Stimulated activated CD8-positive, alpha-beta memory T cell treated with anti-CD3 and anti-CD28 coated beads, Interleukin-4, amount 100 ng/mL, for 4 hours (primary cell): ENCODE measurements at places on chromosomes 2 and 18.

DNA sequence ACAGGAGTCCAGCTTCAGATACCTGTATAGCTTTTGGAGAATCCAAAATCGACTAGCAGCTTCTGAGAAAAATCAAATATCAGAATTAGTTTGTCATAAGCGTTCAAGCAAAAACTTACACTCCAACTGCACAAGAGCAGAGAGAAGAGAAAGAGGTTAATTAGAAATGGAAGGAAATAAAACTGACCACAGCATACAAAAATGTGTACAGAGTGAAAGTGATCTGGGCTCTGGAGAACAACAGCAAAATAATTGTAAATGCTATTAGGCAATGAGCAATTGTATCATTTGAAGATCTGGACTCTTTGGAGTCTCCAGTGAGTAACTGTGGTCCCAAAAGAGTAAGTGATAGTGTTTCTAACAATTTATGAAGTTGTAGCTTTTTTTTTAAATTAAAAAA is 867.3 kb downstream of the TRIB2 start:
- no peak for DNase-seq

GRCh38 chr2:19000776-19001175 is 357.6 kb downstream of the OSR1 start:
- DNase-seq: no peak

DNA sequence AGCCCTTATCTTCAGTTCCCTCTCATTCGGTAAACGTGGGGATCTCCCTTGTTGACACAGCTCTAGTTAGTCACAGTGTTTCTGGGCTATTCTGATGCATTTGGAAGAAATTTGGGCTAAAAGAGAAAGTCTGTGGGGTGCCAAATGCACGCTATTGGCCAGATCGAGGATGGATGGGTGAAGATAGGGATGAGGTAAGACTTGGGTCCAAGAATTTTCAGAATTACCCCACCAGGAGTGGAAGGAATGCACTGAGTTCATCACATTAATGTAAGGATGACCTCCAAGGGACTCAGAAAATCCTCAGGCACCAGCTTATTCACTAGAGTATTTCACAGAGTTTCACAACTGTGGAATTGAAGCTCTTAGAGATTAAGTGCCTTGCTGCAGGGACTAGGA is 49.3 kb downstream of the NRP2 start:
- no peak for DNase-seq

- no peak for DNase-seq
Observed at GRCh38 chr2:219844401-219845091, 217.1 kb downstream of the SLC4A3 start.

GRCh38 chr2:39534095-39534711 is 97.1 kb upstream of the MAP4K3 start:
- DNase-seq: no peak

GRCh38 chr2:83055376-83056010 is 1403.6 kb downstream of the SUCLG1 start:
- no peak for DNase-seq

DNA sequence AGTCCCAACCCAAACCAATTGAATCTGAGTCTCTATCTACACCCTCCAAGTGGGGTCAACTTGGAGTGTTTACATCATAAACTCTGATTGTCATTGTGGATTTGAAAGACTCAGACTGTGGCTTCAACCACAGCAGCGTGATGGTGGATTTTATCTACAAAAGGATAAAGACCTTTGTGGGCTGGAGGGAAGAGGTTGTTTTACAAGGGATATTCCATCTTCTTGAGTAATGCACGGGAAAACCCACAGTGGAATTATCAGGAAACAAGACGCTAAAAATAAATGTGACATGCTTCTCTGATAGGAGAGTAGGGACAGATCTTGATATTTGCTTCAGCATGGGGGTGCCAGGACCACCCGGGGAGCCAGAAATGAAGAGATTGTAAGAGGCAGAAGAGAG is 93.5 kb downstream of the LPIN1 start:
- no peak for DNase-seq

GRCh38 chr2:228615496-228615895 is 434.0 kb upstream of the SPHKAP start:
- DNase-seq: no peak

- DNase-seq: no peak
Observed at GRCh38 chr18:39481281-39481680, 1915.7 kb upstream of the CELF4 start.

DNA sequence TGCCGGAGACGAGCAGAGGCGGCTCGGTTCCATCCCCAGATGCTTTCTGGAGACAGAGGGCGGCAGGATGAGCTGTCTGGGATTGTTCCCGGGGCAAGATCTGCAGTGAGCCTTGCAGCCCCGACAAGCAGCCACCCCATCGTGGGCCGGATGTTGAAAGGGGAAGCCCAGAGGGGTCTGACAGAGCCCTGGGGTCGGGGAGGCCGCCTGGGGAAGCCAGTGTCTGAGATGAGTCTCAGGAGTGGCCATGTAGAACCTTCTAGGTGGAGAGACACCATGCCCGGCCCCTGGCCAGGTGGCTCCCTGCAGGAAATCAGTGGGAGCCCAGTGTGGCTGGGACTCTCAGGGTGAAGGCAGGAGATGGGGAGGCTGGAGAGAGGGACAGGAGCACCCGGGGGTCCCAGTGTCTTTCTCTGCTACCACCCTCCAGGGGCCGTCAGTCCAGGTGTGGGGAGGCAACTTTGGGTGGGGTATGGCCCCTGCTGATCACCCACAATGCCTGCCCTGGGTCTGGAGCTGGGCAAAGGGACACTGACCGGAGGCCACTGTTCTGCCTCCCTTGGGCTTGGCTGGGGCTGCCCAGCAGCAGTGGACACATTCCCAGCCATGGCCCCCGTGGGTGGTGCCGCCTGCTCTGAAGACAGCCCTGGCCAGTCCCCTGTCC is 128.3 kb upstream of the HS6ST1 start:
- DNase-seq: no peak

- DNase-seq: no peak
Observed at GRCh38 chr18:501406-501714, 859 bp upstream of the COLEC12 start.

DNA sequence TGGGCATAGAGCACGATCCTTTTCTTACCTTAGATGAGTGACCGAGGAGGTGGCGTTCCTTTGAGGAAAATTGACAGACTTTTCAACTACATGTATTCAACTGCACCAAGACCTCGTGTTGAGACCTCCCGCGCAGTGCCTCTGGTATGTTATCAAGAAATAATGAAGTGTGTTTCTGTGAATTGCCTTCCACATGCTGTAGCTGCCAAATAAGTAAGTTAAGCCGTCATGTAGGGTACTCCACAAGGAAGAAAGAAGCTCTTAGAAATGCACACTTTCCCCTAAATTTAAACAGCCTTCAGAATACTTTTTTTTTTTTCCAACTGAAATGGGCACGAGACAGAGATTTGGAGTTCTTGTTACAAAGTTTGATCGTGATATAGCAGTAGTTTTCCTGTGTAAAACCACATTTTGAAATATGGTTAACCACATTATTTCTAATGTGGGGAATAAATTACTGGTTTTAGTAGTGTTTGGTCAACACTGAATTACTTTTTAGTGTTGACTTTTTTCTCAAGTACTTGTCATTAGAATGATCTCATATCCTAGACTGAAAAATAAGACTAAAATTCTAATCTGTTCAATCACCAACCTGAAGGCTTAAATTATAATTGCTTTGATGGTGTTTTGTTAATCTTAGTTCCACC is 30.5 kb downstream of the PDK1 start:
- DNase-seq: no peak

GRCh38 chr2:118609138-118609537 is 238.3 kb downstream of the EN1 start:
- DNase-seq: no peak

DNA sequence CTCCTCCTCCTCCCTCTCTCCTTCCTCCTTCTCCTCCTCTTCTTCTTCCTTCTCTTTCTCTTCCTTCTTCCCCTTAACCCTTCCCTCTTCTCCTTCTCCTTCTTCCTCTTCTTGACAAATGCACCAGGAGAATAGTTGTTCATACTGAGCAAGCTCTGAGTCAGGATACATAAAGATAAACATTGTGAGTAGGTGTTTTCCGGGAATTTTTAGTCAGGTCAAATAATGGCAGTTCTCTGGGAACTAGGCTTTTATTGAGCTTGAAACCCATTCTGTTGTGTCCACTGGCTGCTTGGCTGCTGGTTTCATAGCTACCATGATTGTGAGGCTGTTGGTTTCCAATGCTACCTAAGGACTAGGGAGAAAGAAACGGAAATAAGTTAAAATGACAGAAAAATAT is 1144.7 kb upstream of the DDX18 start:
- DNase-seq: no peak

DNA sequence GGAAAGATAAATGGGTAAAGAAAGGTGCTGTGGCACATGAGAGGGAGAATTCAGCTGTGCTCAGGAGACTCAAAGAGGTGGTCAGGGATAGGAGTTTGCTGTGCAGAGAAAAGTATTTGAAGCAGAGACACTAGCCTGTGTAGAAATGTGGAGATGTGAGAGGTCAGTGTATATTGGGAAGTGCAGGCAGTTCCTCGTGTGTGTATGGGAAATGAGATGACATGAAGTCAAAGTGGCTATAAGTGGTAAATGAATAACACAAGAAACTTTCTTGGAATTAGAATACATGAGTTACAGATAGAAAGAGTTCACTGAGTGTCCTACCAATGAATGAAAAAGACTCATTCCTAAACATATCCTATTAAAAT is 11.6 kb downstream of the MAP3K20 start:
- DNase-seq: no peak

DNA sequence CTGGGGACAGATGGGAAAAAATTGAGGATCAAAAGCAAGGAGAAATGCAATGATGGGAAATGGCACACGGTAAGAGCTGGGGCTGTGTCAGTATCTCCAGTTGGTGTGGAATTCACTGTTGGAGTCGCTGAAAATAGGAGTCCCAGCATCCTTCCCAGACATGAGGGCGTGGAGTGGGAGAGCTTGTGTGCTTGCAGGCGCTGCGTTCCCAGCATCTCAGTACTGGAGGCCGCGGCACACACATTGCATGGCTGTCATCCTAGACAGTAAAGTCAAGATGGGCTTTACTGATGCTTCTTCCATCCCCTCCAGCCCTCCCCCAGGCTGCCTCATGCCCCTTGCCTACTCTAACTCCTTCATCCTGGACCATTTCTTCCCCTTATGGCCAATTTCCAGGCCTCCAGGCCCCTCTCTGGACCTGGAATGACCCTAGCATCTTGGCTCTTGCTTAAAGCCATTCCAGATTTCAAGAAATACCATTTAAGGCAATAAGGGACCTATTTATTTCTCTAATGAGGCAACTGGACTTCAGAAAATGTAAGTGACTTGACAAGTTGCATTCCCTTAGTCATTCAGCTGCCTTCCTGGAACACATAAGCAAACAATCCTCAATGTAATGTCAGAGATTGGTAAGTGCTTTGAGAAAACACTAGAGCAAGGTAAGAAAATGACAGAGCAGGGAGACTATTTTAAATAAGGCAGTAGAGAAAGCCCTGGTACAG is 70.5 kb upstream of the TTC39C start:
- DNase-seq: no peak

- DNase-seq: no peak
Observed at GRCh38 chr2:217362710-217363109, 502.8 kb upstream of the TNP1 start.

DNA sequence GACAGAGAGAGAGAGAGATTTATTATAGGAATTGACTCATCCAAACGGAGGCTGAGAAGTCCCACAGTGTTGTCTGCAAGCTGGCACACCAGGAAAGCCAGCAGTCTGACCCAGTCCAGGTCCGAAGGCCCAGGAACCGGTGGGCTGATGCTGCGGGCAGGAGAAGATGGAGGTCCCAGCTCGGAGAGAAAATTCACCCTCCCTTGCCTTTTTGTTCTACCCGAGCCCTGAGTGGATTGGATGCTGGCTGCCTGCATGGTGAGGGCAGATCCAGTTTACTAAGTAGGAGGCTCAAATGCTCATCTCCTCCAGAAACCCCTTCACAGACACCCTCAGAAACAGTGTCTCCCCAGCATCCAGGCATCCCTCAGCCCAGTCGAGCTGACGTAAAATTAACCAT is 22.2 kb upstream of the STK25 start:
- no peak for DNase-seq

- no peak for DNase-seq
Observed at GRCh38 chr2:44883356-44883755, 58.1 kb upstream of the SIX3 start.

DNA sequence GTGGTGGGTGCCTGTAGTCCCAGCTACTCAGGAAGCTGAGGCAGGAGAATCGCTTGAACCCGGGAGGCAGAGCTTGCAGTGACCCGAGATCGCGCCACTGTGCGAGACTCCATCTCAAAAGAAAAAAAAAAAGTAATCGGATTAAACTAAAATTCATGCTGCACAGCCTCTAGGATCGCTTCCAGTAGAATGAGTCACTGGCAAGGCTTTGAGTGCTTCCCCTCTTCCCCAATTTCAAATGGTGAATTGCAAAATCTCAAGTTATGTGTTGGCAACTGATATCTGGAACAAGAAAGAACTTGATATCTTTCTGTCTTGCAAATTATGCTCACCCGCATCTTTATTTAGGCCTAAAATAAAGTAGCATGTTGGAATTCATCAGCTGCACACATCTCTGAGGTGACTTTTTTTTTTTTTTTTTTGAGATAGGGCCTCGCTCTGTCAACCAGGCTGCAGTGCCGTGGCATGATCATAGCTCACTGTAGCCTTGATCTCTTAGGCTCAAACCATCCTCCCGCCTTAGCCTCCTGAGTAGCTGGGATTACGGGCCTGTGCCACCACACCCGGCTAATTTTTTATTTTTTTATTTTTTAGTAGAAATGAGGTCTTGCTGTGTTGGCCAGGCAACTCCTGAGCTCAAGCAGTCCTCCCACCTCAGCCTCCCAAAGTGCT is 12.7 kb downstream of the TTC39C start:
- no peak for DNase-seq
